Cortex of kidney (tissue), 1 donor: ENCODE measurements at places on chromosomes 5 and 9.

GRCh38 chr5:80834710-80835109 is 125.5 kb upstream of the RASGRF2 start:
- no peak for DNase-seq

GRCh38 chr9:85377731-85378289 is 363.9 kb downstream of the AGTPBP1 start:
- DNase-seq: no peak

DNA sequence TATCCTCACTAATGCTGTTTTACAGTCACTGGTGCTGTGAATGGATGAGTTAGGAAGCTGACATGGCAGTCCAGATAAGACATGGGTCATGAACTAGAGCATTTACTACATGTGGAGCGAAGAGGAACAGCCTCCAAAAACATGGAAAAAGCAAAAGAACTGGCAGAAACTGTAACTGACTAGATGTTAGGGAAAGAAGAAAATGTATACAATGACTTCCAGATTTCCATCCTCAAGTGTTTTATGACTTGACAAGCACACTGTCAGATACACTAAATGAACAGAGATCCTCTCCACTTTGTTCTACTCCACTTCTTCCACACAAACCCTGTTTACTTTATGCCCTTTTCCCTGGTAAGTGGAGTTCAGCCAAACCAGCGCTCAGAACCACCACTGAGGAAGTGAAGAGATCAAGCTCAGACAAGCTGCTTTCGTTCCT is 11.5 kb downstream of the HMGCS1 start:
- no peak for DNase-seq

DNA sequence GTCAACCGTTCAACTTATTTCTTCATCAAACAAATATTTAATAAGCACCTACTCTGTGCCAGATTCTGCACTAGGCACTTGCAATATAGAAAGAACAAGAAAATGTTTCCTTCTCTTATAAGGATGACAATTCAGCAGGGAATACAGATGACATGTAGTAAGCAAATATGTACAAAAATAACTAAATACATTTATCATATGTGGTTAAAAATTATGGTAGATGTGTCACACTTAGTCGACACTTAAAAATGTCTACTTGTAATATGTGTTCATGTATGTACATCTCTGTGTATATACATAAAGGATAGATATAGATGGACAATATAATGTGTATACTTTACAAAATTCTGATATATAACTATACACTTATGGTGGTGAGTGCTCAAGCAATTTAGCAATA is 417.0 kb upstream of the MEF2C start:
- no peak for DNase-seq

DNA sequence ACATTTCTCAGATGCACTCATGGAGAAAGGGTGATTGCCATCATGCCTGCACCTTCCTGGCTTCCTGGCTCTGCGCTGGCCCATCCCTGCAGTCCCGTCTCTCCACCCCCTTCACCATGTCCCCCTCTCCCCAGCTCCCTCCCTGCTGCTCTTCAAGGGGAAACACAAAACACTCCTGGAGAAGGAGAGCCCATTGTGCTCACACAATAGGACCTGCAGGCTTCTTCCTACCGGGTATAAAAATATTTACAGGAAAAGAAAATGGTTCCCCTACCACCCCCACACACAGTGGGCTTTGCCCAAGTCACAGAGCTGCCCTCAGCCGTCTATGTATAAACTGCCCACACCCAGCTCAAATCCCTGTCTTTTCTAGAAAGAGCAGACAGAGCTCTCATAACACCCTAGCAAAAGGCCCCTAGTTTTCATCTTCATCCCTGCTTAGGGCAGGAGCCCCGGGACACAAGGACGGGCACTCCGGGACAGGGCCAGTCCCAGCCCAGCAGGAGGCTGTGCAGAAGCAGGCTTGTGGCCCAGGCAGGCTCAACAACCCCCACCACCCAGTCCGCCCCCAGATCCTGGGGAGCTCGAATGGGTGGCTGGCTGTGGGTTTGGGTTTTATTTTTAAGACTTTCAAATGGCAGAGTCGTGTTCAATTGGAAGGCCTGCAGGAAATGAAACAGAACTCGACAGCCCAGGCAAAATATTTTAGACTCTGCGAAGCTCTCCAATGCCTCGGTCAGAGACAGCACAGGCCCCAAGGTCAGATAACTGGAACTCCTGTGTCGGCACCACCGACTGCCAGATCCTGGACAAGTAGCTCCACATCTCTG is 77.3 kb downstream of the LRSAM1 start:
- DNase-seq: no peak

GRCh38 chr9:81256368-81256767 is 433.0 kb downstream of the TLE1 start:
- no peak for DNase-seq

GRCh38 chr9:115599898-115600297 is 481.9 kb upstream of the TNC start:
- no peak for DNase-seq

- no peak for DNase-seq
Observed at GRCh38 chr9:79567671-79568098, 4.1 kb upstream of the TLE4 start.

- DNase-seq: no peak
Observed at GRCh38 chr9:87529671-87530070, 32.0 kb downstream of the DAPK1 start.

DNA sequence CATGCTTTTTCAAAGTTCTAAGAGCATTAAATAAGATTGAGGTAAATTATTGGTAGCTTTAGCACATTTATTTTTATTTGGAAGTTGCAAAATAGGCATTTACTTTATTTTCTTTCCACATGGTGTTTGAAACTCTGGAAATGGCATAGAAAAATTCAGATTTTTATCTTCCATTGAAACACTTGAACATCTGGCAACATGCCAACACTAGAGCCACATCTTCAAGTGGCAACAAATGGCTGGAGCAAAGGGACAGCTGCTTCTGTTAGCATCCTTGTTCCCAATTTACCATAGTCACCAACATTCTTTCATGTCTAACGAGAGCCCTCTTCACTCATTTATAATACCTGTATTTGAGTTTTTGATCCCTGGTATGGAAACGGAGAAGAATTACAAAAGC is 539.9 kb downstream of the ZNF608 start:
- DNase-seq: no peak

GRCh38 chr9:137316012-137316981 is 14.2 kb upstream of the NRARP start:
- no peak for DNase-seq

- no peak for DNase-seq
Observed at GRCh38 chr5:132774896-132775295, 2.1 kb downstream of the SEPTIN8 start.

DNA sequence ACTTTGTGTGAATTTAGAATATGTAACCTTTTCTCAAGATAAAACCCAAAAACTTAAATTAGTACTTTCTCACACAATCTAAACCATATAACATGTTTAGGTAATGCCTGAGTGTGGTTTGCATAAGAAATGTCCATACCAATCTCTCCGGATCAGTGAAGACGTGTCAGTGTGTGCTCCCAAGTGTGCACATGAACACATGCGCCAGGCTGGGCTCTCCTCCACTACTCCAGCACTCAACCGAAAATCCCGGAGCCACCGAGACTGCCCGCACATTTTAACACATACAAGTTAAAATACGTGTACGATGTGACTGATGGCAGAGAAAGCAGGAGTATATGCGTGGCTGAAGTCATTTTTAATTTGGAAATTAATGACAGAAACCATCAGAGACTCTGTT is 658.4 kb downstream of the EFNA5 start:
- no peak for DNase-seq

DNA sequence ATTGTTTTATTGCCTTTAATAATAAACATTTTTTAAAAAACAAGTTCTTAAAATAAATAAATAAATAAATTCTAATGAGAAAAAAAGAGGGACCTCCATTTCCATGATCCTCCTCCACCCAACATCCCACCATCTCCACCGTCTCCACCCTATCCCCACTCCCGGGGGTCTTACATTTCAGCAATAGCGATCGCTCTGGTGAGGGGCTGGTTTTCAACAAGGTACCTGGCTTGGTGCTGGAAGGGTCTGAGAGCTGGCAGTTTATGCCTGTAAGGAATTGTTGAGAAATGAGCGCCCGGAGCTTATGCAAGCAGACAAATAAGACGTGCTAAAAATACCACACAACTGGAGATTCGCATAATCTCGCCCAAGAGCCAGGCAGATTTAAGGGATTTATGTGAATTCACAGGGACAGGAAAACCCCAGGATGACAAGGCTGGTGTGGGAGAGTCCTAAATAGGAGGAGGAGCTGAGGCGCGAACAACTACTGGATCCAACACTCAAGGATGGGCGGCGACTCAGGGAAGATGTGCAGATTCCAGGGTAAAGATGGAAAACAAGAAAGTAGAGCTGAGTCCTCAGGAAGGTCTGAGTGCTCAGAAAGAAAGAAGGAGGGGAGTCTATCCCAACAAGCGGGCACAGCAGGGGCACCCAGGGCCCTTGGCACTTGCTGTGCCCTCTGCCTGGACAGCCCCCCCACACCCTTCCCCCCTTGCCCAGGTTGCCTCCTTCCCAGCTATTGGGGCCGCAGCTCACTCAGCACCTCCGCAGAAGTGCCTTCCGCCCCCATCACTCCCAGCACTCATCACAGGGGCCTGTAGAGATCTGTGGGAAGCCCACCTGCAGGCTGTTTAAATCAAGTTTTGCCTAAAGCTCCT is 27.0 kb downstream of the TRIM14 start:
- DNase-seq: no peak

GRCh38 chr5:170336065-170336464 is 38.5 kb upstream of the LCP2 start:
- no peak for DNase-seq

DNA sequence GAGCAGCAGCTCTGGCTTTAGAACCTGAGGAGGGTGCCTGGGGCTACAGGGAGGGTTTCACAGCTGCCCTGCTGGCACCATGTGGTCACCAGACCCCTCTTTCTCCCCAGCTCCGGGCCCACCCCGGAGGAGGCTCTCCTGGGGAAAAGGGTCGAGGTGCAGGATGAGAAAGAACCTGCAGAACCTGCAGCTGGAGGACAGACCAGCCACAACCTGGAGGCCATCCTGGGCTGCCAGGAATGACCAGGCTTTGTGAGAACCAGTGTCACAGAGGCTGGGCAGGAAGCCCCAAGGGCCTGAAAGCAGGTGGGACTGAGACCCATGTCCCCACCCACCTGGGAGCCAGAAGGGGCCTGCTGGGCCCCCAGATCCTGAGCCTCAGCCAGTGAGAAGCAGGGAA is 23.0 kb downstream of the SEMA4D start:
- no peak for DNase-seq

- no peak for DNase-seq
Observed at GRCh38 chr9:101477214-101477613, 41.6 kb upstream of the ALDOB start.

- no peak for DNase-seq
Observed at GRCh38 chr5:177546258-177546741, 8.1 kb downstream of the FAM193B start.
